Fibroblast of the aortic adventitia (primary cell): ENCODE measurements at places on chromosomes 3 and 15. TPM values are rescaled to one million over a fixed set of nuclear protein-coding genes. Genes with fewer than 3 reads are reported as not detected.

GRCh38 chr3:124695369-124695768 is 34.9 kb upstream of the UMPS start:
- no peak for DNase-seq

The MAPKBP1 gene
- 12.7 and 20.8 TPM in 2 replicates for total RNA-seq

- DNase-seq: no peak
Measured at GRCh38 chr3:72748659-72749058, 99.6 kb downstream of the SHQ1 start.

DNA sequence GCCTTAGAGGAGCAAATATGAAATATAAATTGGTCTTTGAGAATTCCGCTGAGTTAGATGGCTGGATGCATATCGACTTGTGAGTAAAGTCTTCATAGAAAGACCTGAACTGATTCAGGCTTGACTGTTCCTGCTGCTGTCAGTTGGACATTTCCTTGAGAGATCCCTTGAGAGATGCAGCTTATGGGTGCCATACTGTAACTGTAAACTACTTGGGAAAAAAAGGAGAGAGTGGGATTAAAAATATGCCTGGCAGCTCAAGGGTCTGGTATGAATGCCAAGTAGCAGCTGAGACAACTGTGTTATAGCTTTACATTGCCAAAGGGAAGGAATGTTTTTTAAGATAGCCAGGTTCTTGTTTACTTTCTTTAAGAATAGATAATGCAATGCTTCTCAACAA is 926.6 kb downstream of the EPHA3 start:
- no peak for DNase-seq

The ARRDC4 gene
- 6.2 and 18.3 TPM in 2 replicates for total RNA-seq

DNA sequence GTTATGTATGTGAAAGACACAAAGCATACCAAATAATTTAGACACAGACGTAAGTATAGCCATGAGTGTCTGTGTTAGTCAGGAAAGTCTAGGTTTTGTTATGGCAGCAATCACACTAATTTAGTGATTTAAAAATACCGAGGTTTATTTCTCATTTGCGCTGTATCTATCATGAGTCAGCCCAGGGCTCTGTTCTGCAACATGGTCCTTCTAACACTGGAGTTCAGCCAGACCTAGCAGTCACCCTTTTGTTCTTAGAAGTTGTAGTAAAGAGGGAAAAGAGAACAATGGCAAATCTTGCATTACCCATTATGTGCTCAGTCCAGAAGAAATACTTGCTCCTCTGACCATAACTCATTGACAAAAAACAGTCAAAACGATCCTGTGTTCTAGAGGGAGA is 311.5 kb downstream of the NLGN1 start:
- peak; percentile 58 for DNase-seq

The BFSP2 gene
- not detected in 2 replicates for total RNA-seq

GRCh38 chr3:143271136-143271535 is 151.6 kb downstream of the CHST2 start:
- DNase-seq: no peak

- DNase-seq: no peak
Measured at GRCh38 chr15:101614761-101615160, 37.4 kb downstream of the TM2D3 start.

DNA sequence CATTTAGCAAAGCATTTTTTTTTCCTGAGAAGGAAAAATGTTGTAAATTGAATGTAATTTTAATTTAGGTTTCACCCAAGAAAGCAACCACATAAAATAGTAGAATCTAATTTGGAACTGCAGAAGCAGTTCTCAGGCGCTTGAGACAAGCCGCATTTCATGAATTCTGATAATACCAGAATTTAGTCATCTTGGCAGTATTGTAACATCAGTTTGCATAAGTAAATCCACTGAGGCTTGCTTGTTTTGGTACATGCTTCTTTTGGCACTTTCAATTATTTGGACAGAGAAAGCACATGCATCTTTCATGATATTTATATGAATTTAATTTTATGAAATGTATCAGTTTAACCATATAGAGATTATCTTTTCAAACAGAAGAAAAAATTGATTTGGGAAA is 389.7 kb upstream of the ROBO1 start:
- DNase-seq: no peak

- DNase-seq: peak; percentile 94
Measured at GRCh38 chr3:99505646-99506269, 132.6 kb upstream of the COL8A1 start.
